Left hindlimb (tissue), 1 donor: ENCODE measurements at places on chromosomes 5 and 9.

- DNase-seq, result no peak
These were observed 11.4 kb downstream of the KYAT1 start for GRCh38 chr9:128870128-128870940.

- DNase-seq, result no peak
These were observed 157.2 kb upstream of the PANK3 start for GRCh38 chr5:168736281-168736831.

DNA sequence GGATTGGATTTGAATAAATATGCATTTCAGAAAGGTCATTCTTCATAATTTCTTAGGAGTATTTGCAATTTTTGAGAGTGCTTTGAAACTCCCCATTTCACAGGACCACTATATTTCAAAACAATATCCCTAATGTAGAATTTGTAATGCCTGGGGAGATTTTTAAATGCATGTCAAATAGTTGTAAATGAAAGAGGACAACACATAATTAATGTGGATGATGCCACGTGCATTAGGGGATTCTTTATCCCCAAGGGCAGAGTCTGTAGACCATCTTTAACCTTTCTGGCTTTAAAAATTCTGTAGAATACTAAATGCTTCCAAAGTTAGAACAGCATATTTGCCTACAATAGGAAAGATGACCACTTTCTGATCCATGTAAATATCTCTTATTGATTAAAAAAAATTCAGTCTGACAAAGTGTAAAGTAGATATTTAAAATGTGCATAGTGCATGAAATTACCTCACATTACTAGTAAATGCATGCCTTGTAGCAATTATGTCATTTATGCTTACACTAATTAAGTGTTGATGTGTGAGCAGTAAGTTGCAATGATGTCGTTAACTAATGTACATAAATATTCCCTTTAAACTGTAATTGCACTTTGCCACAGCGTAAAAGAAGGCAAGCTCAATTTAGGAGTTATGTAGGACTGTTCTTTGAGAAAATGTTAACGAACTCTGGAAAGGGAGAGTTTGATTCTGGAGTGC is 416.1 kb downstream of the PSAT1 start:
- no peak for DNase-seq

DNA sequence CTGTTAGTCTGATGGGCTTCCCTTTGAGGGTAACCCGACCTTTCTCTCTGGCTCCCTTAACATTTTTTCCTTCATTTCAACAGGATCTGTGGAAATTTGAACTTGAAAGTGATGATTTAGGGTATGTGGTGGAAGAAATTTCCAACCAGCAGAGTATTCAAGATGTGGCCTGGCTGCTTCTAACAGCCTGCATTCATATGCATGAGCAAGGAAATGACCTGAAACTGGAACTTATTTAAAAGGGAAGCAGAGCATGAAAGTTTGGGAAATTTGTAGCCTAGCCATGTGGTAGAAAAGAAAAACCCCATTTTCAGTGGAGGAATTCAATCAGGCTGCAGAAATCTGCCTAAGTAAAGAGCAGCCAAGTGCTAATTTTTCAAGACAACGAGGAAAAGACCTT is 41.7 kb downstream of the UNC13B start:
- DNase-seq, result no peak

- no peak for DNase-seq
These were observed 168.7 kb upstream of the MSX2 start for GRCh38 chr5:174555726-174556125.

GRCh38 chr9:136856079-136856476 is 3.9 kb downstream of the MAMDC4 start:
- DNase-seq, result no peak

DNA sequence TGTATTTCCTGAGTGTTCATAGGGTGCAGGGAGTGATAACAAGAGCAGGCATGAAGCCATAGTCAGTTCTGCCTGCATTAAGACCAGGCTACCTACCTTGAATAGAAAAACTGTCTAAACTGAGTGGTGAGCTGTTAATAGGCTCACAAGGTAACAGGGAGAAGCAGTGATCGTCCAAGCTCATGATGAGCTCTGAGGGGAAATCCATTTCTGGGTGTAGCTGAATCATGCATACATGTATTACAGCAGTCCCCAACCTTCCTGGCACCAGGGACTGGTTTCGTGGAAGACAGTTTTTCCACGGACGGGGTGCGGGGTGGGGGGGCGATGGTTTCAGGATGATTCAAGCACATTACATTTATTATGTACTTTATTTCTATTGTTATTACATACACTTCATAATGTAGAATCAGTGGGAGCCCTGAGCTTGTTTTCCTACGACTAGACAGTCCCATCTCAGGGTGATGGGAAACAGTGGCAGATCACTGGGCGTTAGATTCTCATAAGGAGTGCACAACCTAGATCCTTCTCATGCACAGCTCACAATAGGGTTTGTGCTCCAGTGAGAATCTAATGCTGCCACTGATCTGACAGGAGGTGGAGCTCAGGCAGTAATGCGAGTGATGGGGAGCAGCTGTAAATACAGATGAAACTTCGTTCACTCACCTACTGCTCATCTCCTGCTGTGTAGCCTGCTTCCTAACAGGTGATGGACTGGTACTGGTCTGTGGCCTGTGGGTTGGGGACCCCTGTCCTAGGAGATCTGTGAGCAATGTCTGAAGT is 100.0 kb upstream of the IL6ST start:
- no peak for DNase-seq

DNA sequence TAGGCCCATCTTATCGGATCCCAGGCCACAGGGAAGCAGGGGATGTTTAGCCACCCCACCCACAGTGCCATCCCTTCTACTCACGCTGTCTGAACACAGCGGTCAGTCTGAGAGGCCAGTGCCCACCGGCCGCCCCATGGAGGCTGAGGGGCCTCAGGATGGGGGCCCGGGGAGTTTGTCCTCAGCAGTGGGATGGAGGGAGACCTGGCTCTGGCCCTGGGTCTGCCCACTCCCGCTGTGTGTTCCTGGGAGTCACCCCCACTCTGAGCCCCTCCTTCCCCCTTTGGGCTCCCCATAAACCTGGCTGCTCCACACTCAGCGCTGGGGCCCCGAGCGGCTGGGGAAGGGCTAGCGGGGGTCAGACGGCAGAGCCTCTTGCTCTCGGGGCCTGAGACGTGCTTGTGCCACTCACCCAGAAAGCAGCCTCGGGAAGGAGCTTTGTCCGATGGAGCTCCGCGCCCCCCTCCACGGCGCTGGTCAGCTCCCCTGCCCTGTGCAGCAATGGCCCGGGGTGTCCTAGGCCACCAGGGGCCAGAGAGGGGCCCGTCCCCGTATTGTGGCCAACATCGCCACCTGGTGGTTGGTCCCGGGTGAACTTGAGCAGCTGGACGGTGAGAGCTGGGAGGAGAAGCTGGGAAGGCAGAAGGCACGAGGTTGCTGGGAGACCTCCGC is 10.9 kb upstream of the LAMC3 start:
- peak; percentile 62 for DNase-seq

DNA sequence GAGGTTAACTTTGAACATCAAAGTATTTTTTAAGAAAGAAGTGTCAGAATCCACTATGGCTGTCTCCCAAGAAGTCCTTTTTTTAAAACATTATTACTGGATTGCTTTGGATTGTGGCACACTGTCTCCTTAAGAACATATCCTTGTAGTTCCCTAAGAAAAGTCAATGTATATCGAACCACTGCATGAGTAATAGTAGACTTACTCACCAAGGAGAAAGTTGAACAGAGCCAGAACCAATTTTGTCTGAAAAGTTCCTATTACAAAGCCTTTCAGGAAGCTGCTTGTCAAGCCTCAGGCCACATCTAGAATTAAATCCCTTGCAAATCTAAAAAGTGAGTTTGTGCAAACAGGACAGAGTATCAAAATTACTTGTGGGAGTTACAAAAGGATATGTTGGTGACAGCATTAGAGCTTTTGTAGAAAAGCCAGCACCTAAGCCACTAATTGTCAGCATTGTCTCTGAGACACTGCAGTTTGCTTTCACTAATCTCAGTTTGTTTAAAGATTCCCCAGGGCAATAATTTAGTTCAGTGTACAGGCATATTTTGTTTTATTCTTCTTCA is 195.4 kb downstream of the MPDZ start:
- no peak for DNase-seq

GRCh38 chr5:153988510-153988909 is 50.2 kb downstream of the FAM114A2 start:
- no peak for DNase-seq

DNA sequence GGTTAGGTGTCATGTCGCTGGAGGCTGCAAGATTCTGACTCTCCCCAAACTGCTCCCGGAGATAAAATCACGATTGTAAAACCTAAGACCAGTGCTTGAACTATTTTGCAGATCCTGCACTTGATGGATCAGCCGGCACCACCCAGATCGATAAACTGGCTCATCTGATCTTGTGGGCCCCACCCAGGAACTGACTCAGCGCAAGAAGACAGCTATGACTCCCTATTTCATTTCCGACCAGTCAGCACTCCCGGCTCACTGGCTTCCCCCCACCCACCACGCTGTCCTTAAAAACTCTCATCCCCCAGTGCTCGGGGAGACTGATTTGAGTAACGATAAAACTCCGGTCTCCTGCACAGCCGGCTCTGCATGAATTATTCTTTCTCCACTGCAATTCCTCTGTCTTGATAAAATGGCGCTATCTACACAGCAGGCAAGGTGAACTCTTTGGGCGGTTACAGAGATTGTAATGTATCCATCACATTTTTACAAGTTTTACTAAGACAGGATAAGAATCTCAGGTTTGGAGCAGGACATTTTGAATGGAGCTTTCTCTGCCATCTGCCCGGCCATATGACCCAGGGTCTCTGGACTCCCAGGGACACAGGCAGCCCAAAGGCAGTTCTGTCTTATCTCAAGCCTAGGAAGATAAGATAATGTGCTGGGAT is 10.6 kb upstream of the PPP1R26 start:
- DNase-seq, result no peak
